Fibroblast of lung (primary cell): ENCODE measurements at places on chromosomes 7 and 10. TPM values are rescaled to one million over a fixed set of nuclear protein-coding genes. Genes with fewer than 3 reads are reported as not detected.

GRCh38 chr7:26480156-26480555, 188.5 kb downstream of the SNX10 start:
- H3K27ac ChIP-seq, result no peak overlapping the region
- H3K4me1 ChIP-seq, result no peaks in the 10 kb centered on the region
- H3K27me3 ChIP-seq, result no peaks in the 10 kb centered on the region
- no peak for DNase-seq
- no peaks in the 10 kb centered on the region for H3K36me3 ChIP-seq

- no peaks in the 10 kb centered on the region for H3K4me1 ChIP-seq
- no peaks in the 10 kb centered on the region for H3K36me3 ChIP-seq
- no peak overlapping the region for H3K27ac ChIP-seq
- DNase-seq, result no peak
- H3K4me3 ChIP-seq, result no peak overlapping the region
Measured at GRCh38 chr10:85151506-85151905, 823.1 kb downstream of the CCSER2 start.

GRCh38 chr10:6018422-6018821, 41.1 kb upstream of the IL15RA start:
- no peaks in the 10 kb centered on the region for H3K4me1 ChIP-seq
- H3K4me3 ChIP-seq, result no peak overlapping the region
- H3K27me3 ChIP-seq, result no peaks in the 10 kb centered on the region
- DNase-seq, result peak; percentile 31
- no peaks in the 10 kb centered on the region for H3K36me3 ChIP-seq
- H3K27ac ChIP-seq, result no peak overlapping the region

DNA sequence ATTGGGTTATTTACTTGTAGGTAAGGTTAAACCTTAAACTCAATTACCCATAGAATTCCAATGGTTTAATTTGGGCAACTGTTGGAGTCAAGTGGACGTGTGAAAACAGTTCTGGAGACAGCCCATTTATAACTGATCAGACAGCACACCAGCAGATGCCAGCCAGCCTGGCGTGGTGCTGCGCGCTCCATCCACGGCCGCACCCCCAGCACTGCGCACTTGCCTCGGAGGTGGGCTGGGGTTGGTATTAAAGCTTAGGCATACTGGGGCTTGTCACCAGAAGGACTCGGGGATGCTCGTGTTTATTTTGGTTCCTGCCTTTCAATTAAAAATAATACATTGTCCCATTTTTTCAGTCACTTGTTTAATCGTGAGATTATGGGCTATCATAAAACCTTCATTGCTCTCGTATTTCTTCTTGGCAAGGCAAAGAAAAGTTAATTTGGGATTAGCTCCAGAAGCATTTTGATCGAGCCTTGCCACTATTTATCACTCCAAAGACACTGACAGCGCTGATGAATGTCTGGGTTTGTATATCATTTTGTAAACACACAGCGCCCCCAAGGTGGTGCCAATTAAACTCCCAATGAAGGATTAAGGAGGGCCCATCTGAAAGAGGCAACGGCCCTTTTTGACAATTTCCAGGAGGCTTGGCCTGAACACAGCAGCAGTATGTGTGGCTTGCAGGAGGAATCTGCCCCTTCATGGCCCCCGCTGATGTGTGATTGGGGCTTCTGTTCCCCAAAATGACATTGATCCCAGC, 204.5 kb upstream of the CXCL12 start:
- no peak for DNase-seq
- no peaks in the 10 kb centered on the region for H3K36me3 ChIP-seq
- no peak overlapping the region for H3K27ac ChIP-seq
- no peak overlapping the region for H3K4me3 ChIP-seq
- H3K4me1 ChIP-seq, result no peaks in the 10 kb centered on the region

SORCS1 gene
- total RNA-seq, result under 0.01 TPM in 1 of 2 replicates, not detected in the other

TMED4 gene
- total RNA-seq, result 74.7 and 101 TPM in 2 replicates

SLC13A4 gene
- total RNA-seq, result 0.26 and 0.50 TPM in 2 replicates

NEURL1 gene
- under 0.01 TPM in 1 of 2 replicates, not detected in the other for total RNA-seq

PARD3 gene
- total RNA-seq, result 43.1 and 46.4 TPM in 2 replicates

SPDYE5 gene
- total RNA-seq, result not detected in 2 replicates
